RPMI8226 (cell line): ENCODE measurements at places on chromosomes 3 and 15.

GRCh38 chr3:139811331-139811730 lies 123.7 kb upstream of the CLSTN2 start:
- DNase-seq: no peak

- DNase-seq: no peak
Observed at GRCh38 chr3:33202711-33203457, 15.7 kb downstream of the SUSD5 start.

- DNase-seq: no peak
Observed at GRCh38 chr15:23472678-23473077, 25.6 kb upstream of the GOLGA6L2 start.

GRCh38 chr3:58353722-58354553 lies 21.2 kb downstream of the PXK start:
- no peak for DNase-seq

- DNase-seq: peak; percentile 44
Observed at GRCh38 chr3:124586126-124587052, 143.9 kb upstream of the UMPS start.

- no peak for DNase-seq
Observed at GRCh38 chr3:43608751-43609150, 13.1 kb downstream of the ANO10 start.

DNA sequence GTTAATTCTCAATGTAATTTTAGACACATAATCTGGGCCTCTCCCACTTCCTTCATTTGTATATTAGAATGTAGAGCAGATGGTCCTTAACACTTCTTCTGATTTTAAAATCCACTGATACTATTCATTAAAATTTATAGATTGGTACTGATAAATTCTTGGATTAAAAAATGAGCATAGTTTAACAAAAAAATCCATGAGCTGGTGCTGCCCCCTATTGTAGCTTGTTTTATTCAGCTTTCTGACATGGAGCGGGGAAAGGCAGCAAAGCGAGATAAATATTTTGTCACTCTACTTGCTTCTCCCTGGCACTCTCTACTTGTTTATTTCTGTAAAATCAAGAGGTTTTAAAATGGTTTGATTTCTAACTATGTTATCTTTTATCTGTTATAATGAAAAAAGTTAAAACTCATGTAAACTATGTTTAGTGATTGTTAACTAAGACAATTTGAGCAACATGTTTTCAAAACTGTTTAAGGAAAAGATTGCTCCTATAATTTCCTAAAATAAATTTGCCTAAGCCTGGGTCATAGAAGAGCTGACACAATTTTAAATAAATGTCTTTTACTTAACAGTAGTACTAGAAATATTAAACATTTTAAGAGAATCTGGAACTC lies 26.5 kb upstream of the PLOD2 start:
- DNase-seq: peak; percentile 8

- DNase-seq: no peak
Observed at GRCh38 chr3:120497336-120497735, 46.5 kb upstream of the FSTL1 start.
